ENCODE measurements at places on chromosomes 2 and 18.

DNA sequence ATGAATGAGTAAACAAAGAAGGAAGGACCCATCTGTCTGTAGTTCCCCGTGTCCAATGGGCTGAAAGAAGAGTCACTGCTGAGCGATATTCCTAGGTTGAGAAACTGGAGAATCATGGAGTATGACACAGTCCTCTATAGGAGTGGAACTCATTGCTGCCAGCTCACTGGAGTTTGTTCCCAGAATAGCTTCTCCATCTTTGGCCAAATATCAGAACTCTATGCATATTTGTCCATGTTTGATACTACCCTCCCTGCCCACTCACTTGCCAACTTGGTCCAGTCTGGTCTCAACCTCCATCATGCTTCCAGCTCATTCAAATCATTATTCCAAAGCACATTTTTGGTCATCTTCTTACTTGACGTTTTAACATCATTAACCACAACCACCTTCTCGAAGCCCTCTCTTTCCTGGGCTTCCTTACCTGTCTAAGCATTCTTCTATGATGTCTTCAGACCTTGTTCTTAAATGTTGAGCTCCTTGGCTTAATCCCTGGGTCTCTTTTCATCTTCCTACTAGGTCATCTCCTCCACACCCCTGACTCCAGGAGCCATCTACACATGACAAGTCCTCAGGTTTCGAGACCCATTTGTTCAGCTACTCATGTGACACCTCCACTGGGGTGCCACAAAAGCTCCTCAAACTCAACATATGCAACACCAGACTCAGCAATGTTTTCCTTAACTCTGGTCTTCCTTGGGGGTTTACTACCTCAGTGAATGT, 221.6 kb downstream of the MYCN start:
- no peak for DNase-seq

DNA sequence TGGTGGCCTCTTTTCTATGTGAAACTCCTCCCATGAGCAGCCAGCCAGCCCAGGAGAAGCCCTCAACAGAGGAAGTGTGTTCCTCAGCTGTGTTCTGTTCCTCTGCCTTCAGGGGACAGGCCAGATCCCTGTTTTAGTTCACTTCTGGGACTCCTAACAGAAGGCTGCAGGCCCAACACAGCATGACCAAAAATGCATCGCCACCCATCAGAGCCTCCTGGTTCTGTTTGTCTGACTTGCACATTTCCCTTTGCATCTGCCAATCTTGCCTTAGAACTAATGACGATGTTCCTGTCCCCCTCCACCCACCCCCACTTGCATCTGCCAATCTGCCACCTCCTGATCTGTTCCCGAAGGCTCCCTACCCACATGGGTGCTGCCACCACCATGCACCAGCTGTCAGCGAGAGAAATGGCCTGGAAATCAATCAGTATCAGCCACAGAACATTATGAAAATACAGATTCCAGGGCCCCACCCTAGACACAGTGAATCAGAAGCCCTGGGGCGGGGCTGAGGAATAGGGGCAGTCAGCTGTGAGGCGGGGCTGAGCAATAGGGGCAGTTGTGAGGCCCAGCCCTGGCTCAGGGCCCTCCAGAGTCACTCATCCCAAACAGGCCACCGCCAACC, 51.0 kb downstream of the FAM168B start:
- no peak for DNase-seq

DNA sequence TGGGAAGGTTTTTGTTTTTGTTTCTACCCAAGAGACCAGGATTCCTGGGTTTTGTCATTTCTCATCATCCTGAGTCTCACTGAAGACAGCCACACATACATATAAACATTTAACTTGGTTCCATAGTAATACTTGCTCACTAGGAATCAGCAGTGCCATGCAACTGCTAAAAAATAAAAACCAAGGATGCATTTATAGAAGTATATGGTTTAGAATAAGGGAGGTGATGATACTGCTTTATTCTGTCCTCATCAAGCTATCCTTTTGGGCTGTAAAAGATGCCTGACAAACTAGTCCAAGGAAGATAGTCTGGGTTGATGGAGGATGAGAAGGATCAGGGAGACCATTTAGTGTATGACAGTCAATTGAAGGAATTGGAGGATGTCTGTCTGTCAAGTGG, 740 bp downstream of the SPATA3 start:
- DNase-seq: no peak

DNA sequence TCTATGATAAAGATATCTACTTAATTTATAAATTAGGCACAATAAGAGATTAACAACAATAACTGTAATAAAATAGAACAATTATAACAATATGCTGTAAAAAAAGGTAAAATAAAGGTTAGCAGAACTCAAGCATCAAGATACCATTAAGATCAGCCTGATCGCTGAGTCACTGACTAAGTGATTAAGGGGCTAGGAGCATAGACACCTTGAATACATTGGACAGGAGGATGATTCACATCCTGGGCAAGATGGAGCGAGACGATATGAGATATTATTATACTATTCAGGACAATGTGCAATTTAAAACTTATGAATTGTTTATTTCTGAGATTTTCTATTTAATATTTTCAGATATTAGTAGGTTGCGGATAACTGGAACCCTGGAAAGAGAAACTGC, 1277.8 kb upstream of the ZEB2 start:
- DNase-seq: no peak

- no peak for DNase-seq
Observed at GRCh38 chr2:135905679-135906078, 29.4 kb upstream of the MCM6 start.

DNA sequence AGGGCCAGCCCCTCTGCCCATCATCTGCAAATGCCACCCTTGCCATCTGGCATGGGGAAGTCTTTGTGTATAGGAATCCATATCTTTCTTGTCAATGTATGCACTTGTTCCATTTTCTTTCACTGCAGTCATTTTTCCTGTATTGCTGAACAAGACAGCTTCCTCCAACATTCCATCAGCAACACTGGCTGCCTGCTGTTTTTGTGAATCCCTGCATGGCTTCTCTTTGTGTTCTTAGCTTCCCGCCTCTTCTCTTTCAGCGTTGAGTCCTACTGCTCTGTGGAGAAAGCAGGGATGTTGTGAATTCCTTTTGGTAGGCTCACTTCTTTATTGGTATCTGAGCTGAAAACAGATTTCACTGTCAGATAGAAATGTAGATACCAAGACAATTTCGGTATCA, 150.0 kb downstream of the LPIN1 start:
- no peak for DNase-seq

GRCh38 chr2:20539776-20540586, 93.1 kb downstream of the RHOB start:
- DNase-seq: no peak

- DNase-seq: no peak
Observed at GRCh38 chr2:20614201-20615067, 36.5 kb downstream of the HS1BP3 start.

DNA sequence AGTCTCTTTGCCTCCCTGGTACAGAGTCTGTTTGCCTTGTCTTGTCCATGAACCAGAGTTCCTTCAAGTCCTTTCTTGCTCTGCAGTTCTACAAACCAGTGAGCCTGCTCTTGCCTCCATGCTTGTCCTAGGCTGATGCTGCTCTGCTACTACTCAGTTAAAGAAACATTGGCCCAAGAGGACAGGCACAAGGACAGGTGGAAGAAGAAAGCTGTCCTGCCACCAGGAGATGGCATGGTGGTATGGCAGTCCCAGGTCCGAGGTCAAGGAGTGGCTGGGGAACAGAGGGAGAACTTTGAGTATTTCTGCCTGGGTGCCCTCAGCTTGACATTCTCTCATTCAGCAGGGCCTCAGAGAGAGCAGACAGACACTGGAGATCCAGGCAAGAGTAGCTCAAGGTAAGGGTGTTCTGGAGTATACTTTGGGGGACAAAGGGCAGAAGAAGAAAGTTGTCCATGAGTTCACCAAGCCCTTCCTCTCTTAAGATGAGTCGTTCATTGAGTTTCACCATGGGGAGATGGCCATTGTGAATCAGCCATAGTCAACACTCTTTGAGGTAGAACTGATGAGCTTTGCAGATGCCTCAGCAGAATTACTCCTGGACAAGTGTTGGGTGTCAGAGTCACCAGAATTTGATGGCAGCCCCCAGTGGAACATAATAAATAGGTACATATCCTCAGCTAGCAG, 20.4 kb downstream of the TTC32 start:
- DNase-seq: no peak

DNA sequence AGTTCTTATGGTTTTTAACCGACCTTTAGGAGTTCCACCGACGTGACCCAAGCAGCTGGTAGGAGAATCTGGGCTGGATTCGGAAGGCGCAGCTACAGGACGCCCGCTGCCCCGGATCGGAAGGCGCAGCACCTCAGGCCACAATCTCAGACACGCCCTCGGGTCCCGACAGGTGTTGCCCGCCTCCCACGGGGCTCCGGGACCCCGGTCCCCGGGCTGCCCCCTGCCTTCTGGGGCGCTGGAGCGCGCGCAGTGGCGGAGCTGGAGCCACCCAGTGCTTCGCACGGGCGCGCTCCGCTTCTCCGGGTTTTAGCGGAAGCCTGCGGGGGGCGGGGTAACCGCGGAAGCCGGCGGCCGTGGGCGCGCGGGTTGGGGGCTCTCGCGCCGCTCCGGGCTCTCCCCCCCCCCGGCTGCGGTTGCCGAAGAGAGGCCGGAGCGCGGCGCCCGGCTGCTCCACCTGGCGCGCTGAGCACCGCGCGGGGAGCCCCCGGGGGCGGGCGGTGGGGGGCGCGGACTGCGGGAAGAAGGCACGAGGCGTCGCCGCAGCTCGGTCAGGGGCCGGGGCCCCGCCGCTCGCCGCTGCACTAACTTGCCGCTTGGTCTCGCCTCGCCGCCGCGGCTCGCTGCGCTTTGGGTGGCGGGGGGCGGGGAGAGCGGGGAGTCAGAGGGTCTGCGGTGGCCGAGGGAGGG, 718.8 kb downstream of the DPP10 start:
- no peak for DNase-seq

GRCh38 chr18:46716827-46717226, 40.0 kb downstream of the ST8SIA5 start:
- DNase-seq: no peak

GRCh38 chr2:239092571-239093294, 244.8 kb downstream of the TWIST2 start:
- no peak for DNase-seq

DNA sequence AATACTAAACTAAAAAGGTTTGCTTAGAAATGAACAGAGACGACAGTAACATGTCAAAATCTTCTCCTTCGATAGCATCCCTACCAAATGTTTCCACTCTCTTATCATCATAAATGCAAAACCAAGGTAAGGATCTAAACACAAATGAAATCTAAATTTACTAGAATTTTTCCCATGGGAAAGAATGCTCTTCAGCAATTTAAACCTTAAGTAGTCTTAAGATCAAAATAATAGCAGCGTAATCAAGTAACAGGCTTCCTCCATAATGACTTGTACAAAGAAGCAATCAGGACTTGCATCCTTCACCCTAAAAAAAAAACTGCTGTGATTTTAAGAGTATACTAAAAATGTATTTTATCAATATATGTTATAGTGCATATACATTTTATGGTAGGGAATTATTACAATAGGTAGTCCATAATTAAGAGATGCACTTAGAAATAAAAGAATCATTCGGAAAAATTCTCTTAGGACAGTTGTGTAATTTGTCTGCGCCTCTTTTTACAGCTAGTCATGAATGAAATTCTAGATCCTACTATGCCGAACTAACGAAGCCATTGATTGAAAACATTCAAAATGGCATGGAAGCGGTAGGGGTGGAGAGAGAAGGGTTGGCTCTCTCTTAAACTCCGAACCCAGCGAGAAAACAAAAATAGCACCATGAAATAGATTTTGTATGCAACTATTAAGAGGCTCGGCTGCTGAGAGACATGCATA, 1.3 kb downstream of the PGAP1 start:
- DNase-seq: no peak

DNA sequence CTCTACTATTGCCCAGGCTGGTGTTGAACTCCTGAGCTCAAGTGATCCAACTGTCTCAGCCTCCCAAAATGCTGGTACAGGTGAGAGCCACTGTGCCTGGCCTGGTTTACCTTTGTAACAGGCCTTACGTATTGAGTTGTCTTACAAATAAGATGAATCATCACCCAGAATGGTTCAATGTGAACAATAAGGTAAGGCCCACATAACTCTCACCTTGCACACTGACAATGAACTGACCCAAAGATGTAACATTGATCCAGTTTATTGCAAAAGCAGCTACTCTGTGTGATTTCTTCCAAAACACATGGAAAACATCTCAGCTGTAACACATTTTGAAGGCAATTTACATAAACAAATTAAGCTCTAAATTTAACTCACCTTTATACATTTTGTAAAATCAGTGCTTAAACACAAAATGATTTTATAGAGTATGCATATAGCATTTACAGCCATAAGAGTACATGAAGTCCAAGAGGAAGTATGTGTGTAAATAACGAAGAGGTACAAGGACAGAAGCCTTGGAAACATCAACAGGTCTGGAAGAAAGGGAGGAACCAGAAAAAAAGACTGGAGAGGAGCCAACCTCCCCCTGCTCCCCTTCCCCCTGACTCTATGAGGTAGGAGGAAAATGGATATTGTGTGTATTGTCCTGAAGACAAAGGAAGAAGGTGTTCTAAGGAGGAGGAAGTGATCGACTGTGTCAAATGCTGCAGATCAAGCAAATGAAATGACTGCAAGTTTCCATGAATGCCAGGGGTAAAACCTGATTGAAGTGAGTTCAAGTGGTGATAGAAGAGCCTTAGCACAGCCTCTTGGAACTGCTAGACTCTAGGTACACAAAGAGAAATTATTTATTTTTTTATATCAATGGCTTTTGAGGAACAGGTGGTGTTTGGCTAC, 5.6 kb upstream of the WDFY1 start:
- DNase-seq: no peak

DNA sequence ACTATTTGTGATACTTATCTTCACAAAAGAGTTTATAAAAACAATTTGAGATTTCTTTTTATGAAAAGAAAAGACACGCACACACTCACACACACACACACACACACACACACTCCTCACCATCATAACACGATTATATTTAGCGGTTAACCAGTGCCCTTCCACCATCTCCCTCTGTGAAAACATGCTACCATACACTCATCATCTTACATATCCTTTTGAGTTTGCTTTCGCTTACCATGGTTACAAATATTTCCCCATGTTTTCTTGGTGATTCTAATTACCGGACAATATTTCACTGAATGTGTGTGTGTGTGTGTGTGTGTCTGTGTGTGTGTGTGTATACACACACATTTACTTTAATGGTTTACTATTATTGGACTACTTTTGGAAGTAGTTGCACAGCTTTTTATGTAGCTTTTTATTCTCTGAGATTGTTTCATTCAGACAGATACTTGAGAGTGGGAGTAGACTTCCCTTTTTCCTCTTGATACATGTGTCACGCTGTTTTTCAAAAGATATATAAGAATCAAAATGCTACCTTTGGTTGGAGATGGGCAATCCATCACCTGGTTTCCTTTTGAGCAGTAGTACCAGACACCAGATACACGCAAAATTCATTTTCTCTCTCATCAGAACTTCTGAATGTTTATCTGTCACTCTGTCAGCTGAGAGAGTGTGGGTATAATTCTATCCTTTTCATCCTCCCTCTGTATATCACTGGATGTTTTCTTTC, 138.1 kb downstream of the SETBP1 start:
- DNase-seq: no peak

- no peak for DNase-seq
Observed at GRCh38 chr2:233385489-233386044, 31.3 kb downstream of the DGKD start.

Data from frontal cortex (tissue), 4 donors.